CD4-positive, alpha-beta T cell treated with Interleukin-10 for 1 hour (primary cell): ENCODE measurements at places on chromosomes 5 and 9.

DNA sequence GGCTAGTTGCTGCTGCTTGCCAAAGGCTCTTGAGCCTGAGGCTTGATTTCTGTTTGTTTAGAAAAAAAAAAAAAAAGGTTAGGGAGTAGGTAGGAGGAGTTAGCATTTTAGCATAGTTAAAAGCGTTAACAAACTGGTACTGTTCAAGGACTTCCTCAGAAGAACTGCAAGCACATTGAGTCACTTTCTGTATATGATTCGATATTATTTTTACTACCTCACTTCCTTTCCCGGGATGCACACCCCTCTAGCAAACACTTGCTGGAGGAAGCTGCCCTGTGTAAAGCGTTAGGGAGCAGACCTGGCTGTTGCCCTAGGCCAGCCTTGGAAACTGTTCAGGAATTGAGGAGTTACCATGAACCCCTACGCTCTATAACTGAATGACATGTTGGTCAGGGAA lies 15.7 kb upstream of the CEP120 start:
- DNase-seq = no peak

DNA sequence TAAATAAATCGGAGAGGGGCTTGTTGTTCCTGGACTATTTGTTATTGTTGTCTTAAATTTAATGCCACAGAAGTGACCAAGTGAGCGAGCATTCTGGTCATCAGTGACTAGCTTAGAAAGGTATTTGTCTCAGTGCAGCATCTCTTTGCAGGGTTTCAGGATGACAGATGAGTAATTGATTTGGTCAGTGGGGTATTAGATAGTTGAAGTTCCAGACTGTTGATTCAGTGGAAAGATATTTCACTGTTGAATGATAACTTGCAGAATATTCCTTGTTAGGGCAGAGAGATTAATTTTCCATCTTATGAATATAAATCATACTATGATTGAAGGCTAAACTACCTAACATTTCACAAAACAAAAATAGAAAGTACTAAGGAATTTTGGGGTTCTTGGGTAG lies 122.4 kb downstream of the TRIO start:
- DNase-seq = no peak

DNA sequence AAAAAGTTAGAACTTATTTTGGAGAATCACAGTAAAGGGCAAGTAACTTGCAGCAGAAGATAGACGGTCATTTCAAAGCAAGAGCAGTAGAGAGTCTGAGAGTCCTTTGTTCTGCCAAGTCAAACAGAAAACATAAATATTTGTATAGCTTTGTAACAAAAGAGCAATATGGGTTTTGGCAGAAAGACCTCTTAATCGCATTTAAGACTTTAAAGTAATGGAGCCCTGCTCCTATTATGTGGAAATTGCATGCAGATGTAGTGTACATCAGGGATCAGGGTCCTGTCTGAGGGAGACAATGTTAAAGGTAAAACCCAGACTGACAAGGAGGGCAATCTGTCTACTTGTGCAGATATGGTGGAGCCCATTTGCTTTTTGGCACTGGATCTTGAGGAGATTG lies 87.2 kb downstream of the PGM5 start:
- no peak for DNase-seq

- no peak for DNase-seq
Measured at GRCh38 chr5:158769696-158770095, 330.0 kb downstream of the EBF1 start.

DNA sequence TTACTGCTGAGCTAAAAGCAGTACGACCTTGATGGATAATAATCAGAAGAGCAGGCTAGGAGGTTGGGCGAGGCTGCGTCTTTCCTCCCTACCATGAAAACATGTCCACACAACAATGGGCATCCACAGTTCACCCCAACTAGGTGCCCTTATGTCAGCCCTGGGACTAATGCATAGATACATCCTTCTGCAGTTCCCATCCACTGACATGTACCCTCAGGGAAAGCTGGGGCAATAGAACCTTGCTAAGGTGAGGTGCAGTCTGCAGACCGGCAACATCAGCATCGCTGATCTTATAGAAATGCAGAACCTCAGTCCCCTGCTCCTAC lies 697 bp upstream of the PRUNE2 start:
- DNase-seq = no peak

DNA sequence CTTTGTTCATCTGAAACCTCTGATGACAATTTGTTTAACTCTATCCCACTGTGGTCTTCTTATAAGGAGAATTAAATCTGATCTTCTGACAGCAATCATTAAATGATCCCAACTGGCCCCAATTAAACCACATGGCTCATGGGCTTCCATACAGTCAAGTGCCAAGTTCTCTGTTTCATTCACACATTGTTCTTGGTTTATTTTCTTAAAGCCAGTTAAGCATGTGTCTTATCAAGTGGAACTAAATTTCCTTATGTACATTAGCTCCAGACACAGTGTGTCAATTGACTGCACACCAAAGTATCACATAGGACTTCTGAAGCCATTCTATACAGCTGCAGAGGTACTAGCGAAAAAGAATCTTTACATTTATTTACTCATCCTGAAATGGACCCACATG lies 51.2 kb downstream of the MEF2C start:
- DNase-seq = no peak

GRCh38 chr5:95241-95980 lies 3.4 kb downstream of the PLEKHG4B start:
- no peak for DNase-seq

DNA sequence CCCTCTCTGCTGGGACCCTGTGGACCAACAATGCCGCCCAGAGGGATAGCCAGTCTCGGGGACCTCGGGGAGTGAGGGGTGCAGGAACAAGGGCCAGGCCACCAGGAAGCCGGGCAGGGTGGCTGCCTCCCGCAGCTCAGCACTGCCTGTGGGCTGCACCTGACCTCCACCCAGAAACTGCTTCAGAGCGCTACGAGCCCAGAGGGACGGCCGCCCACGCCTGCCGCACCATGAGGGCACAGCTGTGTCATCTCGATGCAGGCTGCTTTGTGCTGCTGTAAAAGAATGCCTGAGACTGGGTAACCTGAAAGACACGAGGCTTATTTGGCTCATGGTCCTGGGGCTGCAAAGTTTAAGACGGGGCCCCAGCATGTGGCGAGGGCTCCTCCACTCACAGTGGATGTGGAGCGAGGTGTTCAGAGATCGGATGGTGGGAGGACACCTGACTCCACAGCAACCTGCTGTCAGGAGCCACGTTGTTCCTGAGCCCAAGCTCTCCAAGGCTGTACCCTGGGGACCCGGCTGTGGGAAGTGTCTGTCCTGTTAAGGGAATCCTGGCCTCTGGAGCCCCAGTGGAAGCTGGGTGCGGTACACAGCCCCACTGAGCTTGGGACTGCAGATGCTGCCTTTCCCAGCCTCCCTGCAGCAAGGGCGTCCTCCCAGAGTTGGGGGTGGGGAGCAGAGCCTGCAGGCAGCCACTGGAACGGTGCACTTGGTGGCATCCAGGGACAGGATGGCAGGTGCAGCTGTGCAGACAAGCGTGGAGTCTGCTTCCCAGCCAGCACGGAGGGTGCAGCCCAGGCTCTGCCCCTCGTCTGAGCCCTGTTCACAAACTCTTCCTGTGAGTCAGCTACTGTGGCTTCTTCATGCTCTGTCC lies 11.8 kb upstream of the ZDHHC11 start:
- DNase-seq = no peak

DNA sequence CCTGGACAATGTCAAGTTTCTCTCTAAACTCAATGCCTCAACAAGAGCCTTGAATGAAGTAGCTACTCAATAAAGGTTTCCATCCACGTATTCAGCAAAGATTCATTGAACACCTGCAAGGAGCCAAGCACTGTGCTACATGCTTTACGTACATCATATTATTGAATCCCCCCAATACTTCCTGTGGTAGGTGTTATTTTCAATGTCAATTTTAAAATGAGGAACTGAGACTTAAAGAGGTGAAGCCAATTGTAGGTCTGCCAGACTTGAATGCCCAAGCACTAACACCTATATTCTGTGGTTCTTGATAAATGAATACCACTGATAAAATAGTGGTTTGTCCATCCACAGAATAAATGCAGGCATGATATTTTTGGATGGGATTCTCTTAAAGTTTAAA lies 162.3 kb downstream of the DRD1 start:
- no peak for DNase-seq

DNA sequence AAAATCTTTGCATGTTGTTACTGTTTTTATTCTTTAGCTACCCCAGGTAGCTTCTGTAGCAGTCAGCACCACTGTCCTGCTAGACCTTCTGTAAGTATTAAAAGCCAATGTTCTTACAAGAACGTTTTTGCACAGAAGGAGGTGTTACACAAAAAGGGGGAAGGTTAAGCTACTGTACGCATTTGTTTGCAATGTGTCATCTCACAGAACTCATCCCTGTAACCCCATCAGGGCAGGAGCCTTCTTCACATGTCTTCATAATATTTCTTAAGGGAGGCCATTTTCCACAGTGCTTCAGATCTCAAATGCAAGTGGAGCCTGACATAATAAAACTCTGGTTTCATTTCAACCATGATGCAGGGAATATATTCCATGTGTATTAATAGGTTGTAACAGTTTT lies 67.9 kb downstream of the OSMR start:
- no peak for DNase-seq

GRCh38 chr5:55218967-55219366 lies 8.1 kb downstream of the MCIDAS start:
- DNase-seq = no peak

DNA sequence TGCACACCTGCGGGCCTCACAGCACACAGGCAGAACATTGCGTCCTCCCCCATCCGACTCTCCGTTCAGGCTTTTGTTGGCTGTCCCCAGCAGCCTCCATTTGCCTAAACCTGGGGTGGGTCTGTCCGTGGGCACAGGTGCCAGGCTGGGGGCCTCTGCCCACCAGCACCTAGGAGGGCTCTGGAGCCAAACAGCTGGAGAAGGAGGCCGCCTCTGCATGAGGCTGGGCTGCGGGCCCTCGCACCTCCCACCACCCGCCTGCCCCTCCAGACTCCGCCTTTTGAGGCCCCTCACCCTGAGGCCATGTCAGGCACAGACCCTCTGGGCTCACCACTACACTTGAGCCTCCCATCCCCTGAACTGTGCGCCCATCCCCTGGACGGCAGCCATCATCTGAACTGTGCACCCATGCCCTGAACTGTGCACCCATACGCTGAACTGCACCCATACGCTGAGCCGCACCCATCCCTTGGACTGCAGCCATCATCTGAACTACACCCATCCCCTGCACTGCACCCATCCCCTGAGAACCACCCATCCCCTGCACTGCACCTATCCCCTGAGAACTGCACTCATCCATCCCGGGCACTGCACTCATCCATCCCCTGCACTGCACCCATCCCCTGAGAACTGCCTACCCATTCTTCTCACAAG lies 98.0 kb upstream of the OTULINL start:
- DNase-seq = no peak

DNA sequence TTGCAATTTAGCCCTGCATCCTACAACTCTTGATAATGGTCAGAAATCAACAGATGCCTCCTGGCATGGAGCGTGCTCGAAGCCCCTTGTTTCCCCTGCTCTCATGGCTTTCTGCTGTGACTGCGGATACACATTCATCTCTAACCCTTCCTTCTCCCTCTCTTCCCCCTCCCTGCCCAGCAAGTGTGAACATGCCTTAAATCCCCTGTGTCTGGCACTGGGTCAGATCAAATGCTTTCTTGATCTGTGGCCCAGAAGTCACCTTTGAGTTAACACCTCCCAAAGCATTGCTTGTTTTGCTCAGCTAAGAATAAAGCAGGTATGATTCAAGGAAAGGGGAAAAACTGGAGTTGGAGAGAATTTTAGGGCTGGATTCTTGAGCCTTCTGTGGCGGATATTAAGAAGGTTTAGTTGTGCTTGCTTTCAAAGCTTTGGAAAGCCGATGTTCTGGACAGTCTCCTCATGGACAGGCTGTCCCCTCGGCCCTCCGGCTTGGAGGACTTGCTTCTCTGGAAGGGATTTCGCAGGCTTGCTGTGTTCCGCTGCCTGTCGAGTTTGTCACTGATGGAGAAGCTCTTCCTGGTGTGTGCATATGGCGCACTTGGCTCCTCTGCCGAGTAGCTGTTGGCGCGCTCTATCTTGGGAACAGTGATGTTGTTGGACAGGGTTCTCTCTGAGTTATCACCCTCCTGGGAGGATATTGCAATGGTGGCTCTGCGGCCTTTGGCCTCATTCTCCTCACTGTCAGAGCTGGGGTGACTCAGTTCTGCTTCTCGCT lies 121.3 kb upstream of the KLF9 start:
- DNase-seq = no peak

DNA sequence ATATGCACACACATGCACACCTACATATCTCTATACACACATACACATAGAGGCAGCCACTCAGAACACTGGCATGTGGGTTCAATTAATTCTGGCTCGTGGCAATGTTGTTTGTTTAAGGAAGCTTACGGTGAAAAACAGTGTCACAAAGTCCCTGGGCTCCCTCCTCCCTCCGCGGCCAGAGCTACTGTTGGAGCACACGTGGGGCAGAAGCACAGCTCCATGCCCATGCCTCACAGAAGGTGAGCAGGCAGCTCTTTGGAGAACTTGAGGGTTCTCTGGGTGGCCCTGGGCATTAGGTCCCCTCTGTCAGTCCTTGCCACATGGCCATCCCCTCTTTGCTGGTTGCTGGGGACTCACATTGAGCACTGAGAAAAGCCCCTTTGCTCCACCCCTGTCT lies 107.5 kb downstream of the GADD45G start:
- no peak for DNase-seq

DNA sequence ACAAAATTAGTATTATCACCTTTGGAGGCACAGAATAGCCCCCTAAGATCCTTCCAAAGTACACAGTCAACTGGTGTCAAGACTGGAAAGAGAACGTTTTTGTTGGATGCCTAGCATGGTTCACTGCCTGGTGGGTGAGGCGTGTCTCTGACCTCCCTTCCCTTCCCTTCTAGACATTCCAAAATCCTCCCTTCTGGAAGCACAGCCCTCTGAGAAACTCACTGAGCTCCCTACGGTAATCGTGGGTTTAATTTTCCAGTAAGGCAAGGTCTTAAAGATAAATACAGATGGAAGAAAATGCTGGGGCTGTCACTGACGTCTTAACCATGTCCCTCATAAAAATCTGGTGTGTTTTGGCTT lies 138.8 kb downstream of the LIFR start:
- no peak for DNase-seq

GRCh38 chr5:34001241-34001841 lies 6.5 kb downstream of the AMACR start:
- DNase-seq = no peak

GRCh38 chr5:177382423-177383029 lies 1.7 kb upstream of the SLC34A1 start:
- DNase-seq = peak; percentile 23

DNA sequence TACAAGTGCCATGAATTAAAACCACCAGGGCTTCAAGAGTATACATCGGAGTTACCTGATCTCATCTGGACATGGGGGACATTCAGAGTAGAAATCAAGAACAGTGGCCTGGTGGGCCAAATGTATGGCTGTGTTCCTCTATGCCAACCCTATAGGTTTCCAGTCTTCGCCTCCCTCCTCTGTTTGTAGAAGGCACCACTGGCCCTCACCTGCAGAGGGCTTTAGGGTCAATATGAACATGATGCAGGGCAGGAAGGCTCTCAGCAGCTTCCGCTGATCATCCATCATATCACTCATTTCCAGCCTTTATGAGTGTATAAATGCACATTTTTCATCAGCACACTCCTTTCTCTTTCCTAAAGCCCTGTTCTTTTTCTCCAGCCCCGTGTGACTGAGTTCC lies 555.5 kb upstream of the BRINP1 start:
- no peak for DNase-seq

GRCh38 chr5:83780699-83781350 lies 60.2 kb upstream of the HAPLN1 start:
- DNase-seq = no peak
